ENCODE measurements at places on chromosomes 4 and X.

GRCh38 chr4:56320293-56320692 lies 67.0 kb downstream of the AASDH start:
- no peak for DNase-seq

DNA sequence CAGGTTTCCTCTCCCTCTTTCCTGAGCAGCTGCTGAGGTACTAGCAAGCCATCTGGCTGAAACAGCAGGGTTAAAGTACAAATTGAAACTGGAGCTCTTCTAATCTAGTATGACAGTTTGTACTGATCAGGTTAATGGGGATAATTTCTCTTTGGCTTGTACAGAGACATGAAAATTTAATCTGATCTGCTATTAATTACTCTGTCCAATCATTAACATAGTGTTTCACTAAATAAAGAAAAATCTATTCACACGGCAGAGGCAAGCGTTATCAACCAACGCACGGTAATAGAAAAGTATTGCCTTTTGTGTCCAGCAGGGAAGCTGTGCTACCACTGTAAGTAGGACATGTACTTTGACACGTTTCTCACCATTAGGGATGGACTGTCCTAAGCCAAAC lies 71.1 kb downstream of the IGSF1 start:
- DNase-seq: no peak

GRCh38 chr4:98873059-98873458 lies 55.9 kb downstream of the EIF4E start:
- DNase-seq: no peak

- DNase-seq: no peak
These were observed 646 bp upstream of the FAM3A start for GRCh38 chrX:154516656-154517100.

DNA sequence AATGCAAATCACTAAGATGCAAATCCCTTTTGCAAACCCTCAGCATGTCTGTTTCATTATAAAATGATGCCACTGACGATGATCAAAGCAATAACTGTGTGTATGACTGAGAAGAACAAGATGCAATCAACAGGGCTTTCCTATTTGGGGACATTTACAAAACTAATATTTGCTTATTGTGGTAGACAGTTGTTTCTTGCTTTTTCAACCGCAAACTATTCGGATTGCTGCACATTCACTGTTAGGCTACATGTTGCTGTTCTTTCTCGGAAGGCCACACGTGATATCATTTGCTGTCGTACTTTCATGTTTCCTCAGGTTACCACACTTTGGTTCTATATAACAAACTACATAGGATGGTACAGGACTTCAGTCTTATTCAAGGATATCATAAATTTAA lies 49.8 kb downstream of the NPY5R start:
- no peak for DNase-seq

GRCh38 chrX:96843566-96843965 lies 40.1 kb upstream of the RPA4 start:
- no peak for DNase-seq

- no peak for DNase-seq
These were observed 85.0 kb upstream of the WDFY3 start for GRCh38 chr4:85051526-85051925.

Data from C1 segment of cervical spinal cord (tissue), 14 donors.